ENCODE measurements at places on chromosomes 11 and 22.
A peak's percentile ranks its signal among the peaks of the same experiment; 100 is the strongest.

DNA sequence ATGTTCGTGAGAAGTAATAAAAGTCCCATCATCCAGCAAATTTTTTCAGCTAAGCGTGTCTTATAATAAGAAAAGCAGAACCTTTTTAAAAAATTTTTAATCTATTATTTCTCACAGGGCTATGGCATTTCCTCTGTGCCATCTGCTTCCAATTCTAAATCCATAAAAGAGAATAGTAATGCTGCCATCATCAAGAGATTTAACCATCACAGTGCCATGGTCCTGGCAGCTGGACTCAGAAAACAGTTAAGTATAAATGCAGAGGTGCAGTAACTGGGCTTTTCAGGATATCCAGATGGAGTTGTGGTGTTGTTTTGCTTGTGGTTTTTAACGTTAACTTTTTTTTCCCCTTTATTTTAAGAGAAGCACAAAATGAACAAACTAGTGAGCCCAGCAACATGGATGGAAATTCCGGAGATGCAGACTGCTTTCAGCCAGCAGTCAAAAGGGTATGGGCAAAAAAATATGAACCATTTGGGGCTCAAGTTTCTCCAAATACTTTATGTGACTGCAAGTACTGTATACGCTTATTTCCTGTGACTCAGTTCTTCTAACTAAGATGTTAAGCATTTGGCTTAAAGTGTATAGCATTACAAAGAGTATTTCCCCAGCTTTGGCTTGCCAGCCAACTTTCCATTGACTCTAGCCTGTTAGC is 25.2 kb downstream of the GTF2H1 start:
- peak; percentile 53 for DNase-seq

DNA sequence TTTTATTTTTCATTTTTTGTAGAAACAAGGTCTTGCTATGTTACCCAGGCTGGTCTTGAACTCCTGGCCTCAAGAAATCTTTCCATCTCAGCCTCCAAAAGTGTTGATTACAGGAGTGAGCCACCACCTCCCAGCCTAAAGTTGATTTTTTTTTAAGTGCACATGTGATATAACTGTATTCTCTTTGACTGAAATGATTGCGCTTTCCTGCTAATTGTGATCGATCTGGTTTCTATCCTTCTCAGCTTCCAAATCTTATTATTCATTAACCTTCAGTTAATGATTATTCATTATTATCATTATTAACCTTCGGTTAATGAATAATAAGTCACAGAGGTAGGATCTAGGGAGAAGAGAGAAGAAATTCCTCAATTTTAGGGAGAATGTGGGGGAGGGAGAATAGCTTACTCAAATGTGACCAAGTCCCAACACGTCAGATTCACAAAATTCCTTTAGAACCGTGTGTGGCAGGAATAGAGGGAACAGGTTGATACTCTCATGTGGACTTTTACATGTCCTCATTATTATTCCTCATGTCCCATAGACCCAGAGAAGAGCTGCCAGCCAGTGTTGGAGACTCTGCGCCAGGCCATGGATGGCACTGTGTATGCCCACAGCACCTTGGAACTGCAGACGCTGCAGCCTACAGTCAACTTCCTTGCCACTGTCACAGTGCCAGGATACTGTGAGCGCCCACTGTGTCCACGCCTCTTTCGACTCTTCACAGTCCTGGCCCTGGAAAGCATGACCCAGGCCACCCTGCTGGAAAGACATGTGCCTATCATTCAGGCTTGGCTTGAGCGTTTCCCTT is 47.1 kb downstream of the RRP8 start:
- DNase-seq, result no peak

- no peak for DNase-seq
Observed at GRCh38 chr22:41531715-41532477, 12.4 kb downstream of the POLR3H start.

GRCh38 chr11:132228746-132229325 is 858.4 kb downstream of the NTM start:
- DNase-seq, result no peak

GRCh38 chr22:26906464-26906863 is 249.1 kb downstream of the MIAT start:
- DNase-seq, result no peak

DNA sequence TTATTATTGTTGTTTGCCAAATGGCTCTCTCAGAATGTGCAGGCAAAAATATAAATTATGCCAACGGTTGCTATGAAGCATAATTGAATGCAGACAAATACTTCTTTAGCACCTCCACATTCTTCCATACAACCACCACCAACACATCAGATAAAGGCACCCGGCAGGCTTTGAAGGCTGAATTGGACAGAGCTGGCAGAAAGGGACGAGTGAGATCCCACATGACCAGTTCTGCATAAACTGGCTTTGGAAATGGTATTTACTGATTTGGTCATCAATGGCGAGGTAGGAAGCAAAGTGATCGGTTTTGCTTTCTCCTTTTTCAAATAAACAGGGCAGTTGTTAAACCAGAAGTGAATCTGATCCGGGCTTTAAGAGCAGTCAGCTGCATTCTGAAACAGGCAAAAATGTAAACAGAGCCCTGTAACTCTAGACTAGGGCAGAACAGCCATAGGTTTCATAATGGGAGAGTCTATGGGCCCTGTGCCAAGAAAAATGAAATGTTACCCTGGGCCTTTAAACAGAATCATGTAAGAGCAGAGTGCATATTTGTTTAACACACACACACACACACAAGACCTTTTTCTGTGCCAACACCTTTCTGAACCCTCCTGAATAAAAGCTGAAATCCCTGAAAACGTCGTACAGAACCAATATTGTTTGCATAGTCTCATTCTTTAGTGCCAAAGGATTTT is 97.7 kb downstream of the MPPED2 start:
- peak; percentile 51 for DNase-seq

- DNase-seq, result no peak
Observed at GRCh38 chr11:61362542-61362875, 335 bp downstream of the TMEM138 start.

DNA sequence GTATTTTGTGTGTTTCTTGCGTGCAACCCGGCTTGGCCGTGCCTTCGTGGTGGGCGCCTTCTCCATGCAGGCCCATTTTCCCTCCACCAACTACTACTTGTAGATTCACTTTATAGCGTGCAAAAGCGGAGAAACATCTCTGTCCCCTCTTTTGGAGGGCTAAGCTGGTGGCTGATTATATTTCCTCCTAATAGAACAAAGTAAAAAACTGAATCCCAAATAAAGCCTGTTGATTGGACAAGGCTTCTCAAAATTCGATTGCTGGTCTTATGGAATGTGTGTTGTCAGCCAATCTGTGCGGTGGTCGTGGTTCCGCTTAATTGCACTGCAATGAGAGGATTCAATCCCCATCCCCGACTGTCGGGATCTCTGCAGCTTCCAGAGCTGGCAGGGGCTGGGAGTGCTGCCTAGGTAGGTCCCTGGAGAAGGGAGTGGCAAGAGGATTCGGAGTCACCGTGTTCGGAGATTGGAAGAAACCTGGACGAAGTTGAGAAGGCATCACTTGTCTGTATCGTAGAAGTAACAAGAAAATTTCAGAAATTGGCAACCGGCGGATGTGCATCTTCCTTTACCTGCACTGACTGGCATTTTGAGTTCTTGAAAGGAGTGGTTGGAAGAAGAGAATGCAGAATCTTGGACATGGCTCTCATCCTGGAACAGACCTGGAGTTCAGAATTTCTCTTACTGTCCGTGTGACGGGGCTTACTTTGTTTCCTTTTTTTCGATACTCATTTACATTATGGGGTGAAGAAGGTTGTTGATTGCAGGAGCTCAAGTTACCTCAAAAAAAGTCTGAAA is 1.1 kb downstream of the HMGXB4 start:
- no peak for DNase-seq

DNA sequence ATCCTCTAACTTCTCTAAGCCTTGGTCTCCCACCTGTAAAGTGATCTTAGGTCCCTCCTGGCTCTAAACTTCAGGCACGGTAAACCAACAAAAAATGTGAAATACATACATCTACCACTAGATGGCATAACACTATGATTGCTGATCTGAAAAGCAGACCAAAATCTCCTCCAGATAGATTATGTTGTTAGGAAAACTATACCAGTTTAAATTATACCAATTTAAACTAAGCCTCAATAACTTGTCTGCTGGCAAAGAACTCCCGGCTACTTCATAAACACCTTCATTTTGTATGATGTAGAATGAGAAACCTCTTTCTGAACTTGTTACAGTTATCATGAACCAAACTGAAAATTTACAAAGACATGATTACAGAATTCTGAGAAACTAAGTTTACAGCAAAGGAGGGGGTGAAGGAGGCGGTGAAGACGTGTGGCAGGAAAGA is 85.9 kb downstream of the SBF2 start:
- DNase-seq, result peak; percentile 12

DNA sequence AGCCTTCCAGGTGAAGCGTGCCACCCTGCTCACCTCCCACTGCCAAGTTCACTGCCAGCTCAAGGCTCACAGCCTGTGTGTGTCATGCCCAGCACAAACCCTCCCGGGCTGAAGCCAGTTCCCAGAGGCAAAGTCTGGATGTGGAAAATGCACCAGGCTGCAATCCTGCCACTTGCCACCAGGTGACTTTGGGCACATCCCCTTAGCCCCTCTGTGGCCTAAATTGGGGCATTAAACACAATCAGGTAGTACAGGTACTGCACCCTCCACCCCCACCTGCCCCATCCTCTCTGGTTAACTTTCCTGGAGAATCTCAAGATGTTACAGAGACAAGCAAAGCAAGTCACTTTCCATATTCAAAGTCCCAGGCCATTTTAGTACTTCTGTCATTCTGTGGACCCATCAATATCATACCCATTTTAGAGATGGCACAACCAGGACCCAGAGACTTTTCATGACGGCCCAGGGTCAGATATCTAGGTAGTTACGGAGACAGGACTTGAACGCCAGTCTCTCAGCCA is 1.8 kb upstream of the RASD2 start:
- DNase-seq, result no peak

DNA sequence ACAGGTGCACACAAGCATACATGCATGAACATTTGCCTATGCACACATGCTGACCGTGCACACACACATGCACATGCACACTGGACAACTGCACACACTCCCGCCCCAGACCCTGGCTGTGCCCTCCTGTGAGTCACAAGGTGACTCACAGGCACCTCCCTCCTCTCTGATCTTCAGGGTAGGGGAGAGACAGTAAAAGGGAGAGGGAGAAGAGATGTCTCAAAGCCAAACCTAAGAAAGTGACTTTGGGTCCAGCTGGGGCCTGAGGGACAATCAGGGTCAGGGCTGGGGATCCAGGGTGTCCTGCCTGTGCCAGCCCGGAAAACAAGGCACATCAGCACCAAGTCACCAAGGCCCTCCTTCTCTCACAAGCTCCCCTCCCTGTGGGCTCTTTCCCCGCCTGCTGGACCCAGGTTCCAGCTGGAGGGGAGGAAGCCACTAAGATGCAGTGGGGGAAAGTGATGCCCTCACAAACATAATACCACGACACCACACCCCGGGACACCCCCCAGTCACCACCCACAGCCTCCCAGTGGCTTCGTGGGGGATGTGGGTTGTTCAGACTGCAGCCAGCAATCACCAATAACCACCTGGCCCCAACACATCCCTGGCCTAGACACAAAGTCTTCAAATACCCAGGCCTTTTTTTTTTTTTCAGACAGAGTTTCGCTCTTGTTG is 39.3 kb downstream of the PDGFB start:
- DNase-seq, result no peak

DNA sequence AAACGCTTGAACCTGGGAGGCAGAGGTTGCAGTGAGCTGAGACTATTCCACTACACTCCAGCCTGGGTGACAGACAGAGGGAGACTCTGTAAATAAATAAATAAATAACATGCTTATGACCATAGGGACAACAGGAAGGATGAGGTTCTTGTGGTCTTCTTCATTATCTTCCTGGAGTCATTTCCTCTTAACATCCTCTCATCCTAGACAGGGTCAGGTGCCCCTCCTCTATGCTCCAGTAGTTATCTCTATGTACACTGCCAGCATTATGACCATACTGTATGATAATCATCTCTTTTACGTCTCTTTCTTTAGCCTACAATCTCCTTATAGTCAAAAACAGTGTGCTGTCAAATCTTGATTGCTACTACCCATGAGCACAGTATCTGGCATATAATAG is 17.7 kb downstream of the RAB30 start:
- no peak for DNase-seq

DNA sequence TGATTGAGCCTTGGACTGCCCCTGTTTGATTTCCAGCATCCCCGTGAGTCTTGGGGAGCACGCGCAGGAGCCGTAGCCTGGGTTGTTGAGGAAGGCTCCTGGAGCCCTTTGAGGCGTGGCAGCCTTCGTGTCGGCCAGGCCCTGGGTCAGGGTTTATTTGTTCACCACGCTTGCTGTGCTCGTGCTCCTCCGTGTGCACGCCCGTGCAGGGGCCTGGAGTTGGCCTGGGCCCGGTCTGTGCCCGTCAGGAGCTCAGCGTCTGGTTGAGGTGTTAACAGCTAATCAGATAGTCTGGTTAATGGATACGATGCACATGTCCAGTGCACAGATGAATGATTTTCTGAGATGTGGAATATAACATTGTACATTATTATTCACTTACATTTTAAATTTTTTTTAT is 8.0 kb downstream of the IGHMBP2 start:
- DNase-seq, result no peak

DNA sequence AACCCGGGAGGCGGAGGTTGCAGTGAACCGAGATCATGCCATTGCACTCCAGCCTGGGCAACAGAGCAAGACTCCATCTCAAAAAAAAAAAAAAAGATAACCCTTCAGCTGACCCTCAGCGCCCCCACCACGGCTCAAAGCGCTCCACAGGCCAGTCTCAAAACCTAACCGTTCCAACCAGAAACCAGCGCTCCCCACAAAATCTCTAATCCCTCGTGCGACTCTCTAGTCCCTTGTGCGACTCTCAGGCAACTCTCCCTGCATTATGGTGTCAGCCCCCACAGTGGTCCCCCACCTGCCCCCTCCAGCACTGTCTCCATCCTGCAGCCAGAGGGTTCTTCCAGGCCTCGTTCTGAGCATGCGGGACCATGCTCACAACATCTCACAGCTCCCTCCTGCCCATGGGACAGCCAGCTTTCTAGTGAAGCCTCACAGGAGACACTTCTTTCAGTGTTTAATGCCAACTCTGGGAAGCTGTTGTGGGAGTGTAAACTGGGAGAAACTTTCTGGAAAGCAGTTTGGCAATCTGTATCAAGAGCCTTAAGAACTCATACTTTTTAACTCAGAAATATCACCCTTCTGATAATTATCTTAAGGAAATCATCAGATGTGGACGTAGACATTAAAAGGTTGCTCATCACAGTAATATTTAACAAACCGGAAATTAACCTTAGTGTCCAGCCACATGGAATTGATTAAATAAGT is 4.2 kb upstream of the RASGRP2 start:
- DNase-seq, result no peak

DNA sequence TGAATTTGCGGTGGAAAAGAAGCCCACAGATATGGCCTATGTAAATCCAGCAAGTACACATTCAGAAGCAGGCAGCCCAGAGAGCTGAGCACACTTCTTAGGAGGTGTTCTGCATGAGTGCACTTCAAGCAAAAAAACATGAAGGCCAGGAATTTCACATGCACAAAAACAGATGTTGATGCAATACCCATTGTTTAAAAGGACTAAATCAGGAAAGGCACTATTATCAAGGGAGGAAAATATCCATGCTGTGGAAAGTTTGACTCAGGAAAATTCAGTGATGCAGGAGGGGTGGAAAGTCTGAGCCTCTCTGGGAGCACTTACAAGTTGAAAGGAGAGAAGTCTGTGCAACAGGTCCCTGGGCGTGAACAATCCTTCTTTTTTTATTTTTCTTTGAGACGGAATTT is 15.8 kb upstream of the CARS1 start:
- DNase-seq, result peak; percentile 95

All from AG09319 (cell line).